Stimulated activated CD4-positive, alpha-beta T cell treated with anti-CD3 and anti-CD28 coated beads, Interleukin-2, amount 100 ng/mL, for 24 hours (primary cell): ENCODE measurements at places on chromosomes 7 and 10.

GRCh38 chr10:85645926-85646711, 720.5 kb downstream of the GRID1 start:
- no peak for DNase-seq

DNA sequence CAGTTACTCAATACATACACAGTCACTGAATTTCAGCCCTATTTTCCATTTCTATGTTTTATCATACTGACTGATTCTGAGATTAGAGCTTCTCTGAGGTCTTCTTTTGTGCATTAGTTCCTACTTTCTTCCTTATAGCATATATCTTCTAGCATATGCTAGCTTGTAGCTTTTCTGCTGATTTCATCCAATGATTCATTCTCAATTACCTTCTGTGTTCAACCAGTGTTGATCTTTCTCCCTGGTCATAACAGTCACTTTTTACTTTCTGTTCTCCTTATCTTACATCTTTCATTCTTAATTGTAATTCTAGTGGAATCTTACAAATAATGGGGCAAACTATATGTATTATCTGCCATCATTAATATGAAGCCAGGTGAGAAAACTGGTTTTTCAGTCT, 159.5 kb upstream of the HGF start:
- DNase-seq = no peak

GRCh38 chr10:59878915-59879314, 27.4 kb downstream of the CCDC6 start:
- no peak for DNase-seq

DNA sequence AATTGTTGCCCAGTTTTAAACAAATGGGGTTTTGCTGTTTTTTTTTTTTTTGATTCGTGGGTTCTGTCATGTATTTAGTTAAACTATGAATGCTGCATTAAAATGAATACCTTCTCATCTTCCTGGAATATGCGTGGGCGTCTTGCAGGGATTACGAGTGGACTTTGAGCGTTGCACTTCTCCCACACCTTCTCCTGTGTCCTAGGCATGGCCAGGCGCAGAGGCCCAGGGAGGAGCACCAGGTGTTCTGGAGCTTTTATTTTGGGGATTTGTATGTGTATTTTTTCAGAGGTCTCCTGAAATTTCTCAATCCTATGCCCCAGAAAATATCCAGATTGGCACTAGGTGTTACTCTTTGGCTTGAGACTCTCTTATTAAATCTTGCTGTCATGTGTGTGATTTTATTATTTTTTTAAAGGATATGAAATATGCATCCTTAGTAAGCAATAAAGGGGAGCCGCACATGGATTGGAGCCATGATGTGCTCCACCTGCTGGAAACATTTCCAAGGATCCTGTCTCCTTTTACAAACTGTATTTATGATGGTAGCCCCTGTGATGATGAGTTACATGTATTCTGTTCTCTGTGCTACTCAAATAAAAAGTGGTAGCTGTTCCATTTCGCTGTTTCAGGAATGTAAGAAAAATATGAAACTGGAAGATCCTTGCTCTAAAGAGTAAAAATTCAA, 482.2 kb upstream of the KLF6 start:
- DNase-seq = no peak
